Renal cortical epithelial cell (primary cell): ENCODE measurements at places on chromosomes 3 and 15. TPM values are rescaled to one million over a fixed set of nuclear protein-coding genes. Genes with fewer than 3 reads are reported as not detected.
A peak's percentile ranks its signal among the peaks of the same experiment; 100 is the strongest.

GRCh38 chr3:62926494-62926893 lies 51.3 kb upstream of the CADPS start:
- DNase-seq, result no peak

GRCh38 chr3:294096-294495 lies 97.5 kb downstream of the CHL1 start:
- DNase-seq, result peak; percentile 41

- peak; percentile 84 for DNase-seq
Observed at GRCh38 chr15:67097930-67098740, 32.7 kb downstream of the SMAD3 start.

- DNase-seq, result peak; percentile 37
Observed at GRCh38 chr3:172877011-172877410, 126.5 kb downstream of the ECT2 start.

The CD276 gene
- total RNA-seq, result 82.1 and 139 TPM in 2 replicates

The PLSCR5 gene
- not detected in 2 replicates for total RNA-seq

The RUBCN gene
- total RNA-seq, result 11.5 and 13.9 TPM in 2 replicates

The CCDC13 gene
- total RNA-seq, result 0.17 and 2.8 TPM in 2 replicates

The EFHB gene
- total RNA-seq, result 8.1 and 8.7 TPM in 2 replicates

- peak; percentile 65 for DNase-seq
Observed at GRCh38 chr15:68154923-68155559, 50.1 kb downstream of the CALML4 start.

DNA sequence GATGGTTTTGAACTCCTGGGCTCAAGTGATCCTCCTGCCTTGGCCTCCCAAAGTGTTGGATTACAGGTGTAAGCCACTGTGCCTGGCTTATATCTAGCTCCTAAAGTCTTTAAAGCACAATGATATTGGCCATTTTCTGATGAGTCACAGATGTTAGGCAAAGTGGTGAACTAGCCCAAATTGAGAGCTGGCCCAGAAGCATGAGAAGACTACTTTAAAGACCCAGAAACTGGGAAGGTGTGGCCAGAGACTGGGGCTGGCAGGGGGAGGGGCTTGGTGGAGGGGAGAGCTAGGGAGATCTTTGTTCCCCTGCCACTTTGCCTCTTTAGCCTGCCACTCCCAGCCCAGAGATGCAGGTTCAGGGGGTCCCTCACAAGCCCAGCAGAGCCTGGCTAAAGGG lies 21.6 kb downstream of the CHRNA3 start:
- no peak for DNase-seq

- no peak for DNase-seq
Observed at GRCh38 chr15:91872356-91873137, 19.0 kb downstream of the SLCO3A1 start.
